H7 (cell line): ENCODE measurements at places on chromosomes 7 and 10. TPM values are rescaled to one million over a fixed set of nuclear protein-coding genes. Genes with fewer than 3 reads are reported as not detected.
A peak's percentile ranks its signal among the peaks of the same experiment; 100 is the strongest.

DNA sequence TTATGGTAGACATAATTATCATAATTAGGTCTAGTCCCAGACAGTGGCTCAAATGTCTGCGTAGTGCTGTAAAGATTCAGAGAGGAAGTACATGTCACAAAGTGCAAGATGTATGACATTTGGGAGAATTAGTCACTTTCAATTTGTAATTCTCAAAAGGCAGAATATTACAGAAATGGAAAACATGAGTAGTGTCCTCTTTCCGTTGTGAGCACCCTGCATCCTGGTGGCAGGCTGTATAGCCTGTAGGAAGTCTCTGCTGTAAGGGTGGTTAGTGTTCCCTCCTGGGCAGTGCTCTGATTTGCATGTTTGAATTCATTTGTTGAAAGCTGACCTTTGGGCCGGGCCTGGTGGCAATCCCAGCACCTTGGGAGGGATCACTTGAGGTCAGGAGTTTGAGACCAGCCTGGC lies 17.0 kb downstream of the CDK14 start:
- DNase-seq = no peak

C1GALT1 gene
- 55.9 and 101 TPM in 2 replicates for total RNA-seq

DNA sequence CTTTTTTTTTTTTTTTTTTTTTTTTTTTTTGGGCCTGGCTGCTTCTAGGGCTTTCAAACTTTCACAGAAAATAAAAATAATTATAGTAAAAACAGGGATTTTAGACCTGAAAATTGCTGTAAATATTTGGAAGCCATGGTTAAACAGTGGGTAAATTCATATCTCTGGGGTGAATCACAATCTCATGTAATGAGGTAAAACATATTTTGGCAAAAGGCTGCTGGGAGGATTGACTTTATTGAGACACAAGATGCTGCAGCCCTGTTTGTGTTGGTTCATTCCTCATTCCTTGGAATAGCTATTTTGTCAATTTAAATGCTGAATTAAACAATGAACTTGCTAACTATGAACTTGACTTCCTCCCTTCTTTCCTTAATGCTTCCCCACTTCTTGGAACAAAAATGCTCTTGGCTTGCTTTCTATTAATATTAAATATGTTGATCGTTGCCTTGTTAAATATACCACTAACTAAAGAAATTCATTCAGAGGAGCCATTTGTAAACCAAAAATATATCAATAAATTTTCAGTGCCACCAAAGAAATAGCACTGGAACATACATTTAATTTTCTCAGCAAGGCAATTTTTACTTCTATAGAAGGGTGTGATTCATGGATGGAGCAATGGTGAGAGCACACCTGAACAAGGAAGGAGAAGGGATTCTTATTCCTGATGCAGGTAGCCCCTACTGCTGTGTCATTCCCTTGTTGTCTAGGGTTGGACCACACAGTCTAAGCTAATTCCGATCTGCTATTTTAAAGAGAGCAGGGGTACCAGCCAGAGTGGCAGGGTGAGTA lies 24.6 kb downstream of the AGK start:
- no peak for DNase-seq

RPEL1 gene
- not detected in 2 replicates for total RNA-seq

GRCh38 chr7:100563809-100564400 lies 9.8 kb downstream of the SAP25 start:
- DNase-seq = peak; percentile 97

DNA sequence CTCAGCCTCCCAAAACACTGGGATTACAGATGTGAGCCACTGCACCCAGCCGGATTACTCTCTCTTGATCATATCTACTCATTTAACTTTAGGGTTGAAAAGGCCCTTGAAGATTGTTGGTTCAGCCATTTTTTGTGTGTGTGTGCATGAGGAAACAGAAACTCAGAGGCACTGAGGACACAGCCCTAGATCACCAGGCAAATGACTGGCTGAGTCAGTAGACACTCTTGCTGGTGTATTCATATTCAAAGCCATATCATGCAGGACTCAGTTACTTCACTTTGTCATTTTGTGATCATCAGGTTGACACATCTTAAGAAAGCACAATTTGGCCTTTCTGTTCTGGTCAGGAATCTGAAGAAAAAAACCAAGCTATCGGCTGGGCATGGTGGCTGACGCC lies 253.4 kb downstream of the TRIL start:
- no peak for DNase-seq

CALHM1 gene
- 0.07 TPM in 1 of 2 replicates, not detected in the other for total RNA-seq

DNA sequence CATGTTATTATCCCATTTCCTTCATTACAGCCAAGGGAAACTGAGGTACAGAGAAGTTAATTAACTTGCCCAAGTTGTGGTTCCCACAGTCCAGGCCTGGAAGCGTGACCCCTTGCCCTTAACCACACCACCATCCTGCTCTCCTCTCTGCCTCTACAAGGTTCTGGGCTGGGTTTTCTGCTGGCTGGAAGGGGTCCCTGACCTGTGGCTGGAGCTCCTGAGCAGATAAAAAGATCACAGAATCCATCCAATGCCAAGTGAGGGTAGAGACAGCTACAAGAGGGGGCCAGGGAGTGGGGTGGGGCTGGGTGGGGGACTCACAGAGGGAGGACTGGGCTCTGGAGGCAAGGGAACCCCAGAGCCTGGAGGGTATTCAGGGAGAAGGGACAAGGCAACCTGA lies 9.7 kb downstream of the ASB10 start:
- no peak for DNase-seq

GOLGA7B gene
- total RNA-seq = 0.04 TPM in 1 of 2 replicates, not detected in the other

GRCh38 chr10:97154781-97155180 lies 31.0 kb downstream of the SLIT1 start:
- DNase-seq = no peak

GRCh38 chr10:107390563-107390962 lies 226.1 kb upstream of the SORCS1 start:
- DNase-seq = no peak

GRCh38 chr10:93150990-93151547 lies 77.4 kb downstream of the CYP26A1 start:
- no peak for DNase-seq

DNA sequence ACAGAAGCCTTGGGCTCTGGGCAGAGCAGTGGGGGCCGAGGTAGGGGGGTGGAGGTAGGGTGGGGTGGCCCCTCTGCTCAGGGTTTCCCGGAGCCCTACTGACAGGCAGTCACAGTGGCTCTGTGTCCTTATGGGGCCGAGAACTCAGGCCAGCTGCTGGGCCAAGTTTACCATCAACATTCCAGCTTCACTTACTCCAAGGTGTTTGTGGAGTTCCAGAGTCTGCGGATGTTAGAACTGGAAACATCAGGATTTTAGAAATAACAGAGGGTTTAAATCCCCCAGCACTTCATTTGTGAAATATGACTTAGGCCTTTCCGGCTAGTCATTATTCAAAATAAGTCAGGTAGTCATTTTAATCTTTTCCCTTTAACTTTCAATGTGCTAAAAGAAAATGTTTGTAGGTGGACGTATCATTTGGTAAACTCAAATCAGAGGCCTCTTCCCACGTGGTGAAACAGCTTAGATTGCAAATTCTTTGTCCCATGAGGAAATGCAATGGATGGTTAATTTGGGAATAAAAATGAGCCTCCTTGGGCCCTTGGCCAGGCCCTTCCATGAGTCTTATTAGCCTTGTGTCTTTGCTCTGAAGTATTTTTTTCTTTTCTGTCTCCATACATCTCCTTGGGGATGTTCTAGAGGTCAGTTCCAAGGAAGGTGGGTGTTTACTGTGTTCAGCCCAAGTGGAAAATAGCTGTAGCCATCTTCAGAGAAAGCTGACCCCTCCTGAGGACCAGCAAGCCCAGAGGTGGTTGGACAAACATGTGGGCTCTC lies 99.6 kb upstream of the BTBD16 start:
- no peak for DNase-seq

GRCh38 chr10:124069341-124070264 lies 23.8 kb downstream of the CHST15 start:
- no peak for DNase-seq

CTAGE8 gene
- total RNA-seq = not detected in 2 replicates

- DNase-seq = no peak
Measured at GRCh38 chr7:11213266-11213665, 239.6 kb downstream of the PHF14 start.

DNA sequence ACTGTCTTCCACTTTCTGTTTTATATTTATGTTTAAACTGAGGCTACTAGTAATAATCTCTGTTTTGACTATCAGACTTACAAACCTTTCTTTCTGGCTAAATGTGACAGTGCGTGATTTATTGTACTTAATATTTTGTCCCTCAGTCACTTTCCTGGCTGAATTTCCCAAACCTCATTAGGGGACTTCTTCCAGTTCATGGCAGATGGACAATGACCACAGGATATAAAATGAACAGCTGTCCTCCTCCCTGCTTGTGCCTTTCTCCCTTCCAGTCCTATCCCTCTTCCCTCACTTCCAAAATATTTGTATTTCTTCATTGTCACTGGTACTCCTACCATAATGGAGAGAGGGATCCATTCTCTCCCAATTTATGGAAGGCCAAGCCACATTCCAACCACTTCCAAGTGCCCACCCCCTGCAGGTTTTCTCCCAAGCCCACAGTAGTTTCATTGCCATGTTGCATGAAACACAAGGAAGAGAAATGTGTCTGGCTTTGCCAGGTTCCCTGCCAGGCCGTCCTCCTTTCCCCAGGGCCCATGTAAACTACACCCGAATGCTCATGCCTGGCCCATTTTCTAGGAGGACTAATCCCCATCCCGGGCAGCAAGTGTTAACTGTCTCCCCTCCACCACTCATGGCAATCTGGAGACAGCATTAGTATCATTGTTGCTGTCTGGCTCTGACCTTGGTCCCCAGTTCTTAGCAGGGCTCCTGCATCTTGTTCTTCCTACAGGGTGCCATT lies 269.5 kb upstream of the SLC26A5 start:
- no peak for DNase-seq

- DNase-seq = no peak
Measured at GRCh38 chr7:130985361-130985760, 251.4 kb upstream of the KLF14 start.
